ENCODE measurements at places on chromosomes 16 and 17.

- DNase-seq: no peak
These were observed 274.1 kb downstream of the CPPED1 start for GRCh38 chr16:12529582-12529981.

DNA sequence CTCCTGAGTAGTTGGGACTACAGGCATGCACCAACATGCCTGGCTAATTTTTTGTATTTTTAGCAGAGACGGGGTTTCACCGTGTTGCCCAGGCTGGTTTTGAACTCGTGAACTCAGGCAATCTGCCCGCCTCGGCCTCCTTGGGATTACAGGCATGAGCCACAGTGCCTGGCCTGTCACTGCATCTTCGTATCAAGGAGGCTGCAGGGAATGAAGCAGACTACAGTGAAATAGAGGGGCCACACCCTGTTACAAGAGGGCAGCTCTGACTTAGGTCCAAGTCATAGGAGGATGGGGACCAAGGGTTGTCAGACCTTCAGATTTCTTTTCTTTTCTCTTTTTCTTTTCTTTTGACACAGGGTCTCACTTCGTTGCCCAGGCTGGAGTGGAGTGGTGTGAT is 28.7 kb downstream of the FA2H start:
- no peak for DNase-seq

- no peak for DNase-seq
These were observed 209.7 kb downstream of the COPRS start for GRCh38 chr17:31649302-31649701.

DNA sequence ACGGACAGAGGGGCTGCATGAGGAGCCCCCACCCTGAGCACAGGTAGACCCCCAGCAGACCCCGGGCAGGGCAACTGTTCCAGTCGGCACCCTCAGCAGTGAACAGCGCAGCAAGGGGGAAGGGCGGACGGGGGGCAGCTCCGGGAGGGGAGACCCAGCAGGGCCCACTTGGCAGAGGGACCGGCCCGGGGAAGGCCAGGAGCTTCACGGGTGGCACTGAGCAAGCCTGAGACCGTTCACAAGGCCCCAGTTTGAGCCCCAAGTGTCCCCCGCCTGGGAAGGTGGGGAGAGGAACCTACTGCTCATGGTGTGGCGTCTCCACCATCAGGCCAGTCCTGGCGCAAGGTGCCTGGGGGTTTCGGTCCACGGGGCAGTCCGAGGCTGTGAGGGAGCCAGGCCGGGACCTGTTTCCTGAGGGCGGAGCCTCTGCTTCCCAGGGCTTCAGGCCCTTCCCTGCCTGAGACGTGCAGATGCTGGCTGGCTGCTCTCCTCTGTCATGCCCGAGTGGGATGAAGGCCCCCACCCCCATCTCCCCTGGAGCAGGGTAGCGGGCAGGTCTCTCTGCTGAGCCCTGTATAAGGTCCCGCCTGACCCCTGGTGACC is 54.4 kb upstream of the GNG13 start:
- no peak for DNase-seq

- no peak for DNase-seq
These were observed 51.1 kb upstream of the CRHR1 start for GRCh38 chr17:45732926-45733505.

GRCh38 chr16:84234321-84235241 is 5.2 kb downstream of the KCNG4 start:
- no peak for DNase-seq

GRCh38 chr17:28982131-28982793 is 23.6 kb downstream of the SEZ6 start:
- DNase-seq: peak; percentile 66

DNA sequence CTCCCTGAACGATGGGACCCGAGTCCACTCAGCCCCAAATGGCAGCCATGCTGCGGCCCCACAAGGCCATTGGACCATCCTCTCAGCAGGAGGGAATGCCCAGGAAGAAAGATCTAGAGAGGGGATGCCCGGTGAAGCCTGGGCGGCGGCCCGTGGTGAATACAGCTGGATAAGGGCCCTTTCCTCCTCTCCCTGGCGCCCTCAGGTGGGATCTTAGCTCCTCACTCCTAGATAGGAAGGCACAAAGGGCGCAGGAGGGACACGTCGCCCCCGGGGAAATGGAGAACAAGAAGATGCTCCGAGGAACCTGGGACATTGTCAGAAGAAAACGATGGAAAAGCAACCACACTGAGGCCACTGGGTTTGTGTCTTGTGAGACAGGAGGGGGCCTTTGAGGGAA is 2.5 kb downstream of the CD300C start:
- no peak for DNase-seq

- DNase-seq: peak; percentile 54
These were observed 670 bp downstream of the RPS2 start for GRCh38 chr16:1963806-1964505.

GRCh38 chr17:4177806-4178205 is 34.8 kb downstream of the CYB5D2 start:
- peak; percentile 37 for DNase-seq

DNA sequence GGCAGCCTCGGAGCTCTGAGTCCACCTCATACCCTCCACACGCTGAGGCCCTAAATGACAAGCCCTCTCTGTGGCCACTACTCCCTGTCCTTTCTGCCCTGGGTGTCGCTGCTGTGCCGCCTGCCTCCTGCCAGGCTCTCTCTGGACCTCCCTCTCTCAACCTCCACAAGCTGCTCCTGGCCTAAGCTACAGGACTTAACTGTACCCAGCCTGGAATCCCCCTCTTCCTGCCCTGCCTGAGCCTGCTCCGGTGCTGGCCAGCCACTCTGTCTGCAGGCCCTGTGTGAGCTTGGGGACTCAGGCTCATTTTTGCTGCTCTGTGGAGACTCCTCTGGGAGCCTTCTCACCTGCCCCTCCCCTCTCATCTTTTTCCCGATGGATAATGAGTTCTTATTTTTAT is 21.5 kb downstream of the IFT140 start:
- no peak for DNase-seq

- no peak for DNase-seq
These were observed 204.0 kb upstream of the CCL2 start for GRCh38 chr17:34051046-34051445.

- DNase-seq: no peak
These were observed 13.1 kb upstream of the FAAP100 start for GRCh38 chr17:81565231-81565630.

DNA sequence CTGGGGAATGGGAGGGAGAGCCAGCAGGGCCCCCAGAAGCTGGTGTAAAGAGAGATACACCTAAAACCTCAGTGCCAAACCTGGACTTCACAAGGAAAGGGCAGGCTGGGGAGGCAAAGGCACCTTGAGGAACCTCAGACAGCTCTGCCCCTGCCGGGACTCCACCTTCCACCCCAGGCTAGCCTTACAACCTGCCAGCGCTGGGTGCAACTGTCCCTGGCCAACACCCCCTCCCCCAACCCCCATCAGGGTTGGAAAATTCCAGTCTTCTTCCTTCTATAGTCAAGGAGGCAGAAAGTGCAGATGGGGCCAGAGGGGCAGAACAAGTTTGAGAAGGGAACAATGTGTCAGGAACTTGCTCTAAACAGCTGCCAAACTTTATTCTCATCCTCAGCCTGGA is 2.2 kb downstream of the YBX2 start:
- DNase-seq: no peak

DNA sequence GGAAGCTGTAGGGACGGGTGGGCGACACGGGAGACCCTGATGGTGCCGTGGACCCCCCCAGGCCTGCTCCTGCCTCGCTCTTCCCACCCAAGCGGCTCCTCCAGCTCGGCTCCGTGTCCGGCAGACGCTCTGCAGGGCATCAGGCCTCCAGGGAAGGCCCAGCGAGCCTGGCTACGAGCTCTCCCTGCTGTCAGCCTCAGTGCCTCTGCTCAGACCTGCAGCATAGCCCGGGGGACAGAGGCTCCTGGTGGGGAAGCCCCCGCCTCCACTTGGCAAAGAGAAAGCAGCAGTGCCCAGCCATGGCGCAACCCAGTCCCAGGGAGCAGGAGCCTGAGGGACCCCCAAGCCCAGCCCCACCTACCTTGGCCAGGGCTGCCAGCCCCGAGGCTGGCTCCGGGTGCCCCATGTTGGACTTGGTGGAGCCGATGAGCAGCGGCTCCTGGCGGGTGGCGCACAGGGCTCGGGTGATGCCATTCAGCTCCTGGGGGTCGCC is 5.9 kb downstream of the FASN start:
- no peak for DNase-seq

GRCh38 chr16:11639925-11640899 is 28.0 kb upstream of the SNN start:
- no peak for DNase-seq

DNA sequence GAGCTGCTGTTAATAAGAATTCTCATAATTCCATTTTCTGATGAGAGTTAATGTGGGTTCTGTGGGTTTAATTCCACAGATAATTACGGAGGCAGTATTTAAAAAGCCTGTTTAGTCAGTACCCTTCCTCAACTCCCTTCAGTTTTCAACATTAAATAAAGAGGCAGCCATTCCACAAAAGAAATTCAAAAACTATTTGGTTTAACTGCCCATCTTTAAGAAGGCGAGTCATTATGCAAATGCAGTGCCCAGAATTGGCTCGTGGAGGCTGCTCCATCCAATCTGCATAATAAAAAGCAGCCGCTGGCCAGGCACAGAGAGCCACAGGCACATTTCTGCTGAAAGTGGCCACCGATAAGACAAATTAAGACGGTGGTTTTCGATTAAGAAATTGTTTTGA is 194.4 kb upstream of the TOX3 start:
- DNase-seq: no peak

- peak; percentile 40 for DNase-seq
These were observed at the start of gene PLLP for GRCh38 chr16:57284209-57284951. Gene PLLP, minus strand, starts transcription at chr16:57284672. Its CDS starts 132 bp downstream, at chr16:57284540.

DNA sequence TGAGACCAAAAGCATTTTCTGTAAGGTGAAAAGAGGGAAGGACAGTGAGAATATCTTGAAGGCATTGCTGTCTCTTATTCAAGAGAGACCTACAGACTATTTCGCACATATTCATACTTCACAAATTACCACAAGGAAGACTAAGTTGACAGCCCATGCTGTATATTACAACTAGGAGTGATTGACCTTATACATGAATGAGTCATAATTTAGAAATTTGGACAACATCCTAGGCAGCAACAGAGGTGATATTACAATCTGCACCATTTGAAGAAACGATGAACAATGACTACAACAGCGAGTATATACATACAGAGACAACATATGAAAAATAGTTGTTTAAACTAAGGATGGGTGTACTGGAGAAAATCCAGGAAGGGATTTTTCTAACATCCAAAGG is 971.7 kb downstream of the CDH11 start:
- no peak for DNase-seq

DNA sequence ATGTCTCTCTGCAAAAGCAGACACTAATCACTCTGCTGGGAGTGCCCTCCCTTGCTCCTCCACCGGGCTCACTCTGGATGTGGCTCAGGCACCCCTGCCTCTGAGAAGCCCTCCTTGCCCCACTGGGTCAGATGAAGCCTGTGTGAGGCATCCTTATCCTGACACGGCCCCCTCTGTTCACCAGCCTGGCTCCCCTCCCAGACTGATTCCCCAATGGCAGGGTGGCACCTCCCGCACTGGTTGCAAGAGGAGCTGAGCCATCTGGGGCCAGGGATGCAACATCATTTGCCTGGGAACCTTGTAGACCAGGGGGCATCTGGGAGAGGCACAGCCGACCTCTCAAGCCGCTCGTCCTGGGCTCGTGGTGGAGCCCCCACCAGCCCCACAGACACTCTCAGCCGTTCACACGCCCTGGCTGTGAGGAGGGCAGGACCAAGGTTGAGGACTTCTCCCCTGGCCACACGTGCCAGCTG is 6.7 kb downstream of the SMTNL2 start:
- no peak for DNase-seq

DNA sequence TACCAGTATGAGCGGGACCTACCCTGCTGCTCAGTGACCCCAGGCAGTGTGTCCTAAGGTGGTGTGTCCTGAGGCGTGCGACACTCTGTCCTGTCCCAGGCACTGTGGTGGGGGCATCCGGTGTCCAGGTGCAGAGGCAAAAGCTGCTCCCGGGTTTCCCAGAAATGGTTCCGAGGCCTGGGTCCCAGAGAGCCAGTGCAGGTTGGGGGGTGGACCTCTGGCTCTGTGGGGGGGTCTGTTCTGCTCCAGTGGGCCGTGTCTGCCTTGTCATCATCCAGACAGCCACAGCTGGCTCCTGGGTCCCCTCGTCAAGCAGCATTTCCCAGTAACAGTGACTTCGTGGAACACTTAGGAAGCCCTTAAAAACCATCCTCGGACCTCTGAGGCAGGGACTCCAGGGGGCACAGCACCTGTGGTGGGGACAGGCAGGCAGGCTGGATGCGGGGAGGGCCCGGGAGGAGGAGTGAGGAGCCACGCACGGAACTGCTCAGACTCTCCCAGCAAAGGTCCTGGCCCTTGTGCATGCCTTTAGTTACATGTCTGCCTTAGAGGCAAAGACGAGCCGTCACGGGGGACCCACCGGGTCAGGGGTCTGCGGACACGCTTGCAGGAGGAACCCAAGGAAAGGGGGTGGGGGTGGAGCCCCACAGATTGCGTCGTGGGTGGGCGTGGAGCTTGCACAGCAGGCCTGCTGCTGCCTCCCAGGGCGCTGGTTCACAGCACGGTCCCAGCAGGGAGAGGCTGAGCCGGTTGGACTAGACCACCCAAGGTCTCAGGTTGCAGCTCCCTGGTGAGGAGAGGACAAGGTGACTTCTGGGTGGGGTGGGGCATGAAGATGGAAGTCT is 5.6 kb downstream of the SLC16A3 start:
- DNase-seq: no peak

- peak; percentile 14 for DNase-seq
These were observed 30.9 kb downstream of the FAM222B start for GRCh38 chr17:28811651-28812090.

DNA sequence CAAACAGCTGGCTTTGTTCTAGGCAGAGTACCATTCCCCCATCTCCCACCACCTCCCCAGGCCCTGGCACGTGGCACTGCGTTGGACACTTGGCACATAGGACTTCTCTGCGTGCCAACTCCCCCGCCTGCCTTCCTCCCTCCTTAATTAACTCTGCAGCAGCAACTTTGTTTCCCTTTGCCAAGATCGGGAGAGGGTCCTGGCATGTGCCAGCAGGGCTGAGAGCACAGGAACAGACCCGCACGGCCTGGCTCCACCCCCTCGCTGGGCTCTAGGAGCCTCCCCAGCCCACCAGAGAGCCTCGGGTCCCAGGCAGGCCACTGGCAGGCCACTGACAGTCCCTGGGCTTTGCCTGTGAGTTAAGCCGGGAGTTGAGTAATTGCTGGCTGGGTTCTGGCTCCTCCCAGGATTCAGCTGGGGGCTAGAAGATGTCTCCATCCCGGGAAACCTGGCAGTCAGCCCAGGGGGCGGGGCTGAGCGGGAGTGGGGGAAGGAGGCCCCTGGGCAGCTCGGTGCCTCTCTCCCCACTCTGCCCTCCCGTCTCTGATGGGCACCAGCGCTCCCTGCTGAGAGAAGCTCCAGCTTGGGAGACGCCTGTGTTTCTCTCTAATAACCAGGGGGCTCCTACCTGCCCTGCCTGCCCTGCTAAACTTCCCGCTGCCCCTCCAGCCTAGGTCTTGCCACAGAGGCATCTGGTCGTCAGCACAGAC is 224.0 kb upstream of the TNRC6C start:
- DNase-seq: no peak

DNA sequence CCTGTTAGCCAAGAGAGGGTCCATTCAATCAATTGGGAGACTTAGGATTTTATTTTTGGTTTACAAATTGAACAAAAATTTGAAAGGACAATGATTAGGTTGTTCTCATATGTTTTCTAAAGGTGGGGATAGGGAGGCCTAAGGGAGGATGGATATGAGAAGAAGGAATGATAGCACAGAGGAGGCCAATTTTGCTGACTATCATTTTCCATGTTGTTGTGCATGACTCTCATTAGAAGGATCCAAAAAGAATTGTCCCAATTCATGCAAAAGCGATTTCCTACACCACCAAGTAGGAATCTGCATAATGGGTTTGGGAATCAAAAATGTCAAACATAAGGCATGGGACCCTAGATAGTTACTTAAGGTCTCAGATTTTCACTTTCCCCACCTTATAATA is 524.8 kb downstream of the KIF2B start:
- no peak for DNase-seq

GRCh38 chr16:963913-964312 is 6.9 kb downstream of the LMF1 start:
- peak; percentile 50 for DNase-seq

Measured in activated CD4-positive, alpha-beta memory T cell treated with anti-CD3 and anti-CD28 coated beads for 36 hours (primary cell).